Naive thymus-derived CD8-positive, alpha-beta T cell (primary cell): ENCODE measurements at places on chromosomes 5 and 9. TPM values are rescaled to one million over a fixed set of nuclear protein-coding genes. Genes with fewer than 3 reads are reported as not detected.

Gene DOK3
- total RNA-seq: 3.8 TPM

Gene MYMK
- not detected for total RNA-seq

Gene SOWAHA
- total RNA-seq: not detected

DNA sequence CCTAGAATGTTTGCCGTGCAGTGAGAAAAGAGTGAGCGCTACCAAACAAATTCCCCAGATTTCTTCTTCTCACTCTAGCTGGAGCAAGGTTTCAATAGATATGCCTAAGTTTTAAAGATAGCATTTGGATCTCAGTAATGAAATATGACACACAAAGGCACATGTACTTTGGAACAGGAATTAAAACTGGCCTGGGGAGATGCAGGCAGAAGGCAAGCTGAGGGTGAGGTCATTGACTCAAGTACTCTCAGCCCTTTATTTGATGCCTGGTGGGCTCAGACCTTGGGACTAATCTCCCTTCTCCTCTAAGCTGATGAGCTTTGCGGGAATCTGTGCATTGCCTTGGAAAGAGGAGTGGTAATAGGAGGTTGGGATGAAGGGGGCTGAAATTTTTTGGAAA lies 323.3 kb upstream of the SLC30A5 start:
- DNase-seq: no peak

- DNase-seq: no peak
Measured at GRCh38 chr5:59241119-59241518, 652.4 kb downstream of the PDE4D start.

GRCh38 chr9:87682618-87683017 lies 43.3 kb upstream of the CTSL start:
- no peak for DNase-seq

DNA sequence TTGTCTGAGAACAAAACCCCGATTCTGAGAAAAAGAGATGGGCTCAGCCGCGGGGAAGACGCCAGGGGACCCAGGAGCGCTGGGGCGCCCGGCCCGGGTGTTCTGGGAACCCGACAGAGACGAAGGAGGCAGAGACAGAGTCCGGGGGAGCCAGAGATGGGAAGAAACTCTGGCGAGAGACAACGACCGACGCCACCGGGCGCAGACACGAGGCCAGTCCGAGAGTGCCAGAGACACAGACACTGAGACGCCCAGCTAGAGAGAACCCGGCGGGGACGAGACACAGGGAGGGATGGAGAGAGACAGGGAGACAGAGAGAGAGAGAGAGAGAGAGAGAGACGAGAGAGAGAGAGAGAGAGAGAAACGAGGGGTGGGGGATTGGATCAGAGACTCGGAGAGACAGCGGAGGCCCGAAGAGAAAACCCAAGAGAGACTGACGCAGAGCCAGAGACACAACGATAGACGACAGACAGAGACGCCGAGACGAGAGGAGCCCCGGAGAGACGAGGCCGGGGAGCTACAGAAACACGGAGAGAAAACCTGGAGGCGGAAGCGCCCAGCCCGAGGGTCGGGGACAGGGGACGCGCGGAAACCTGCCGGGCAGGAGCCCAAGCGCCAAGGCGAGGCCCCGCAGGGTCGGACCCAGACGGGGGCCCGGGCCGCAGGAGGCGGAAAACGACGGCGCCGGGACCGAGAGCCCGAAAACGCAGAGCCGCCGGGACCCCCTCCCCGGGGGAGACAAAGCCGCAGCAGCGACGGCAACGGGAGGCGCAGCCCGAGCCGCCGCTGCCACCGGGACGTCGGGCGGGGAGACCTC lies 3.3 kb downstream of the NR5A1 start:
- no peak for DNase-seq

GRCh38 chr9:123406691-123407216 lies 50.8 kb downstream of the CRB2 start:
- DNase-seq: no peak

- DNase-seq: no peak
Measured at GRCh38 chr5:179420476-179420875, 75.2 kb upstream of the ADAMTS2 start.

DNA sequence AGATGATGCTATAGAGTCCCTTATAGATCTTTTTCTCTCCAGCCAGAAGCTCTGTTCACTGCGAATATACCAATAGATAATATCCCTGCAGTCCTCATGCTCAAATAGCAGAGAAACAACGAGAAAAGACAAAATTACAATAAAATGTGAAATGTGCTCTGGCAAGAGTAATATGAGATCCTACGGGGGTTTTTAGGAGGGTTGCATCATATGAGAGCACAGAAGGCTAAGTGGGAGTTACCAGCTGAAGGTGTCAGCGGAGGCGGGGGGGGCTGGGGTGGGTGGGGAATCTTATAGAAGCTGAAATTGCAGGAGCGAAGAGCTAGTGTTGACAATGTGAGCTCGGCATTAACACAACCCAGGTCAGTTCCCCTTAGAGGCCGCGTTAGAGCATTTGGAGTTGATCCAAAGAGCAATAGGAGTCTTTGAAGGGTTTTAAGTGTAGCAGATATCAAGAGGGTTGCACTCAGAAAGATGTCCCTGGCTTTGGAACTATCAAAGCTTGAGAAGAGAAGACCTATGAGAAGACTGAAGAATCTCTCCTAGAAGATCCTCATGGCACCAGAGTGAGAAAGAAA lies 109.7 kb downstream of the BASP1 start:
- no peak for DNase-seq

- DNase-seq: no peak
Measured at GRCh38 chr9:92236465-92236864, 57.0 kb downstream of the IARS1 start.
